ENCODE measurements at places on chromosomes 2 and 18.

GRCh38 chr18:35241448-35241804 lies 592 bp downstream of the ZNF397 start:
- no peak for DNase-seq

DNA sequence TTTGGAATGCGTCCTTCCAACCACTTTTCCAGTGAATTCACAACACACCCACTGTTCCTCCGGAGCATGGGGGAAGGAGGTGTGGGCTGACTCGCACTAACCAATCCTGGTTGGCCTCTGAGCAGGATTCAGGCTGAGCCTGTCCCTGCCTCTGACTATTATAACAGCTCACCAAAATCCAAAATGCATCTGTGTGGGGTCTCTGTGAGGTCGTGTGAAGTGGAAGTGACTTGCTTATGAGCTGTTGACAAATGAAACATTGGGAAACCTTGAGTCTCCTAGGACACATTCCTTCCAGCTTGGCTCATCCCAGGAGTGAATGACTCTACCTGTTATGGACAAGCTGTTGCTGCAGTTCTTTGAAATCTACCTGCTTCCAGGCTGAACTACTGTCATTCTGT lies 1.5 kb downstream of the CIDEA start:
- no peak for DNase-seq

DNA sequence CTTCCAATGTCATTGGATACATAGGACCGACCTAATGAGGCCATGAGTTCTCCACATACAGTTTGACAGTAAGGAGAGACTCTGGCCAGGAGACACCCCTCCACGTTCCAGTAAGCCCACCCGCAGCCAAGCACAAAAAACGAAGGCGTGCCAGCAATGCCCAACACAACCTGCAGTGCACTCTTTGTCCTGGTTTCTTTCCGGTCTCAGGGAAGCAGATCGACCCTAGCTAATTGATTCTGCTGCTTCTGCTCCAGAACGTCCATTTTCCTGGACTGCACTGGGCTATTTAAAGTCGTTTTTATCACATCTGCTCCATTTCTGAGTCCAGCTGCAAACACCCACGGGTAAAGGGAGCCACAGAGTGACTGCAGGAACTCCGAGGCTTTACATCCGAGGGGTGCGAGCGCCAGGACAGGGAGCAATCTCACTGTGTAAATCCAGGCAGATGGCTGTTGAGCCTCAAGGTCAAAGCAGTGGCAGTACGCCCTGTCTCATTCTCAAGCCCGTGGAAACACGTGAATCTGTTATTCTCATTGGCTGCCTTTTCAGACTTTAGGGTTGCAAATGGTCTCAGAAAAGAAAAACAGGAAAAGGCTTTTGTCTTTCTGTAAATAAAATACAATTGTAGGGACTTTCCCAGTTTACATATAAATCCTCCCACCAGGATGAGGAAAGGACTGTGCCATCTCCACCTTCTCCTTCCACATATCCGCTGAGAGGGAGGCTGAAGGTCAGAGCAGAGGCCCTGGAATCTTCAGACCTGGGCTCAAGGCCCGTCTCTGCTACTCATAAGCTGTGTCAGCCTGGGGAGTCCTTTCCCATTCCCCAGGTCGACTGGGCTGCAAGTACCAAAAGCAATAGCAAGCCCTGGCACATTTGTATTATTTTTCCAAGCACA lies 40.7 kb downstream of the TMEM163 start:
- DNase-seq, result no peak

DNA sequence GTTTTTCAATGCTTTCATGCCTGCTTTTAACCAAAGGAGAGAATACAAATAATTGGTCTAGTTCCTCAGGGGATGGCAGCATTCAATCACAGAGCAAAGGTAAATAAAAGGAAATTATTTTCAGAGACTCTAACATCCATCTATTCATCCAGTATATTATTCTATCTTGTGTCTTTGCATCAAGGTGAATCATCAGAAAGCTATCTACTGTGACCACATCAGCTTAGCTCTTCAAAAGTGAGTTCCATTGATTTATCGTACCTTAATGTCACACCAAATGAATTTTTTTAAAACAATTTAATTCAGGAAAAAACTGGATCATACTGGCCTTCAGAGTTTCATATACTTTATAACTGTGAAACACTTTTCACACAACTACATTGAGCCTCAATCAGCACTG lies 66.1 kb downstream of the CHN1 start:
- DNase-seq, result no peak

DNA sequence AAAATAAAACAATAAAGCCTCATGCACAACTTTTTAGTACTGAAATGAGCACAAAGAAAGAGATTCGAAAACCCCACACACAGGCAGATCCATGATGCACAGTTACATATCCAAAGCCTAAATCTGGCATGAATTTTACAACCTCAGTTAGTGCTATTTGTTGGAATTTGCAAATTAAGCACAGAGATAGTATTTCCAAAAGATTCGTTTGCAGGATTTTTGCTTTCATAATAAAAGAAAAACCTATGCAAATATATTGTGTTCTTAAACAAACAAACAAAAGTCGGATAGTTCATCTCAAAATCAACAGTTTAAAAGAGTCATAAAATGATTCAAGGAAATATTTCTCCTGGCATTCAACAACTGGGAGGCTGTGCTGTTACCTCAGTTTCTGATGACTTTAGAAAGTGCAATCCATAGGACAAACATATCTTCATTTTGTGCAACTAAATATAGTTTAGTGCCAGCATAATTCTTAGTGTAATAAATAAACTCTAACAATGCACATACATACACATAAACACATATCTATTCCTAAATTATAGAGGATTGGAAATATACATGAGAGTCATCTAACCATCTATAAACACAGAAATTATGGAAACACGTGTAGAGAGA lies 10.8 kb downstream of the PAX3 start:
- no peak for DNase-seq

All from COR-L47 (cell line).